ENCODE measurements at places on chromosomes 2 and 18.
A peak's percentile ranks its signal among the peaks of the same experiment; 100 is the strongest.

DNA sequence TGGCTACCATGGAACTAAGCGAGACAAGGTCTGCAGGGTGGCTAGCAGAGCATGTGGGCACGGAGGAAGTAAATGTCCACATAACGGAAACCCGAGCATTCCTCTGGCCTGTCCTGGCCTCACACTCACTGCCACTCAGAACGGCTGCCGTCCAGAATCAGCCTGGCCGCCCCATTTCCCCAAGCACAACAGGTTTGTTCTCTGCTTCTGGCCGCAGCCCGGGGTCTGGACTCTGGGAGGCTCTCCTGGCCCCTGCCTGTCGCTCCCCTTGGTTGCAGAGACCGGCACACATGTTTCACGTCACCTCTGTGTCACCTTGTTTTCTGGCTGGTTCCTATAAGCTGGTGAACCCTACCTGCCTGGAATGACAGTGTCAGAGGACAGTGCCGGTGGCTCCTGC lies 69.3 kb downstream of the GLI2 start:
- DNase-seq = no peak
- H3K4me3 ChIP-seq = no peak overlapping the region
- H3K4me1 ChIP-seq = peaks cover 62% of the 10 kb centered on the region
- no peak overlapping the region for H3K27ac ChIP-seq

DNA sequence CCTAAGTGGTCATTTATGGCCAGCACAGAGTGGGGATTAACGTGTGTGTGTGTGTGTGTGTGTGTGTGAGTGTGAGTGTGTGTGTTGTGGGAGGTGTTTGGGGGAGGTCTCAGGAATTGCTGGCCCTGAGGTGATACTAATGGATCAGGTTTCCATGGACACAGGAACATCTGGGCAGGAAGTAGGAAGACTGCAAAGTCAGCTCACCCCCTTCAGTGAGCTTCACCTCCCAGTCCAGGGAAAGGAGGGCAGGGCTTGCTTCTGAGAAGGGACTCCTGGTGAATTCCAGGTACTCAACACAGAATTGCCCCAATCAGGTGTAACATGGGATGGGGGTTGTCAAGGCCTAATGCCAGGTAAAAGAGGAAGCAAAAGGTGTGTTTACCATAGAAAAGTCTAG lies 30.3 kb upstream of the IL1R1 start:
- H3K4me3 ChIP-seq = peak overlapping the region; percentile 44
- H3K27ac ChIP-seq = peak overlapping the region; percentile 55
- H3K4me1 ChIP-seq = peaks cover 58% of the 10 kb centered on the region

DNA sequence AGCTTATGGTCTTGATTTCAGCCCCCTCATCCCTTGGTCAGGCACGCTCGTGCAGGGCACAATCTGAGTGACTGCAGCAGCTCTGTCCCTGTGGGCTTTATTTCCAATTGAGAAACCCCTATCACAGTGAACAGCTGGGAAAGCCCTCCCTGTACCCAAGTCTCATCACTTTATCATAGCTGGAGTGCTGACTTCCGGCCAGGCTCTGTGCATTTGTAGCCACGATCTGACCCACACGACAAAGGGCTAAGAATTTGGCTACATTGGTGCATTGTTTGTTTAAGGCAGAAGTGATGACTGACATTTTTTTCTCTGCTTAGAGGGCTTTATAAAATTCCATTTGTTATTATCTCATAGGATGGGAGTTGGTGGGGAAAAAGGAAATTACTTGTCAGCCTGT lies 184.4 kb downstream of the KCNS3 start:
- peaks cover 9% of the 10 kb centered on the region for H3K27me3 ChIP-seq
- H3K4me3 ChIP-seq = no peak overlapping the region
- no peaks in the 10 kb centered on the region for H3K36me3 ChIP-seq
- H3K27ac ChIP-seq = no peak overlapping the region
- DNase-seq = no peak

DNA sequence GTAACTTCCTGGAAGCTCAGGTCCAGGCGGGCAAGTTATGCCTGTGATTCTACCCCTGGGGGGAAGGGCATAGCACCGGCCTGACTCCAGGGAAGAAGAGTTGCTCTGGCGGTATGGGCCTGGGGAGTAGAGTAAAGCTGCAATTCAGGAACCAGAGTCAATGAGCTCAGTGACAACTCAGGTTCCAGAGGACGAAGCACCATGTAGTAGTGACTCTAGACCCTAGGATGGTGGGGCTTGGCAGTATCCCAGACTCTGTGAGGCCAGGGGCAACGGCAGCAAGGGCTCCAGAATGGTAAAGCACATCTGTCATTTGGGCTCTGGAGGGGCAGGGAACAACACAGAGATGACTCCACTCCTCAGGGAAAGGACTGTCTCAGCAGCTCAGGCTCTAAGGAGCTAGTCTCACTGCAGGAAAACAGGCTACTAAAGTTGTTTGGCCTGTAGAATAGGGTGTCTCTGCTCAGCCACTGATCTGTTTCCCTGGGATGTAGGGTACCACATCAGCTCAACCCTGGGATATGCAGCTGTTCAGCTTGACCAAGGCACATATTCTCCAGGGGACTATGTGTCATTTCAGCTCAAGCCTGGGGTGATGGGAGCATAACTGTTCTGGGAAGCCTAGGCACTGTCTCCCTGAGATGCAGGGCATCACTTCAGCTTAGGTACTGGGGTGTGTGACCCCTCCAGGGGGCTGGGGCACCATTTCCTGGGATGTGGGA lies 36.2 kb upstream of the RHOB start:
- H3K4me3 ChIP-seq = no peak overlapping the region
- no peaks in the 10 kb centered on the region for H3K4me1 ChIP-seq
- DNase-seq = no peak
- H3K27ac ChIP-seq = no peak overlapping the region
- peaks cover 19% of the 10 kb centered on the region for H3K27me3 ChIP-seq

- H3K4me3 ChIP-seq = no peak overlapping the region
- H3K36me3 ChIP-seq = no peaks in the 10 kb centered on the region
- no peak for DNase-seq
- no peaks in the 10 kb centered on the region for H3K4me1 ChIP-seq
Measured at GRCh38 chr18:60053747-60054304, 154.0 kb downstream of the PMAIP1 start.

- peaks cover 9% of the 10 kb centered on the region for H3K27me3 ChIP-seq
- no peak for DNase-seq
Measured at GRCh38 chr2:240340361-240340761, 95.1 kb upstream of the GPC1 start.

- H3K4me3 ChIP-seq = no peak overlapping the region
- H3K27ac ChIP-seq = no peak overlapping the region
- H3K4me1 ChIP-seq = peaks cover 5% of the 10 kb centered on the region
- DNase-seq = no peak
- no peaks in the 10 kb centered on the region for H3K27me3 ChIP-seq
Measured at GRCh38 chr2:150812066-150812465, 324.6 kb upstream of the RND3 start.

DNA sequence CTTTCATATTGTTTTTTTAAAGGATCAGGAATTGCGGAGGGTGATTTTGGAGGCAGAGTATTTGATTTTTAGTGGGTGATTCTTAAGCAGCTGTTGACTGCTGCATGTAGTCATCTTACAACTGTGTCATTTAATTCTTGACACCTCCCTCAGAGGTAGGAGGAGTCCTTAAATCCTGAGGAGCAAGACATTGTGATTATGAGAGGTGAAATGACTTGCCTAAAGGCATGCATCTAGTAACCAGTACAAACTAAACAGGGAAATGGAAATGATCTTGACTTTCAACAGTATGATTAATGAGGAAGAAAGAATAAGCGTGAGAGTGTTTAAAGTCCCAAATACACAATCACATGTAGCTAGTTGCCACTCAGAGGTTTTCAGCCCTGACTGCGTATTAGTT lies 440.7 kb downstream of the THSD7B start:
- H3K4me3 ChIP-seq = no peak overlapping the region
- H3K27ac ChIP-seq = no peak overlapping the region
- H3K4me1 ChIP-seq = no peaks in the 10 kb centered on the region

All from nephron progenitor cell (in vitro differentiated cells).